ENCODE measurements at places on chromosomes 1 and 21.

DNA sequence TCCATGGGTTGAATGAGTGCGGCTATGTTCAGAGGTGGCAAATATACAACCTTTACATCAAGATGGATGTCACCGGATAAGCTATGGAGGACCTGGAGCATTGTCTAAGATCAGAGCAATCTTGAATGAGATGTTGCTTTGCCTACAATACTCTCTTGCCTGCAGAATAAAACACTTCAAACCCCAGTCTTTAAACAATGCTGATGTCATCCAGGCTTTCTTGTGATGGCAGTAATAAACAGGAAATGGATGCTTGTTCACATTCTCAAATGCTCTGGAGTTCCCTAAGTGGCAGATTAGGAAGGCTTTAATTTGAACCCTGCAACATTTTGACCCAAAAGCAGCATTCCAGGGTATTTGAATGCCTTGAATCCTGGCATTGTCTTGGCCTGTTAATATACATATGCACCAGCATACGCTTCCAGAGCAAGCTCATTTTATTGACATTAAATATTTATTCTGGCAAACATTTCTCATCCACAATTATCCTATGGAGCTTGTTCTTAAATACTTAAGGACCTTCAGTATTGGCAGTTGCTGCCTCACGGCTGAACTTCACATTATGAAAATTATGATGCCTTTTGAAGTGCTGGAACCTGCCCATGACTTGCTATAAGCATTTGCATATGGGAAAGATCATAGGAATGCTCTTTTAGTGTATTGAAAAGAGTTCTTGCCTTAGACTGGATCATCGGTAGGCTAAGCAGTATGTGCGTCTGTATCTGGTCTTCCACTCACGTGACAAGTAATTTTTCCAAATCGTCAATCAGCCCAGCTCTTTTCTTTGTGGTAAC lies 422.7 kb downstream of the SIPA1L2 start:
- DNase-seq = no peak

DNA sequence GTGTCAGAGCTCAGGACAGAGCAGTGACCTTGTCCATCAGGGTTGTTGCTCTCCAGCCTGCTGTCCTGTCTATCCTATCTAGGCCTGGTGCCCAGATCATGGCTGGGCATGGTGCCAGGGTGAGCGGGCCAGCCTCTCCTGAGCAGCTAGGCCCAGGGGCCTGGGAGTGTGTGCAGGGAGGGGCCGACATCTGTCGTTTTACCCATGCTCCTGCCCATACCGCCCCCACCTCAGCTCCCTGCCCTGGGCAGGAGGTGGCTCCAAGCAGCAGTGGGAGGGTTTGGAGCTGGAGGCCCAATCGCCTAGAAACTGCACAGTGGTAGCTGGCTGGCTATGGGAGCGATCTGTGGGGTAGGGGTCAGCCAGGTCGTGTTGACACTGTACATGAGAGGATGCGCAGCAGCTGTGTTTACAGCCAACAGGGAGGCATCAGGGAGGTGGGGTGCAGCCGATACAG lies 6.5 kb downstream of the INSRR start:
- no peak for DNase-seq

DNA sequence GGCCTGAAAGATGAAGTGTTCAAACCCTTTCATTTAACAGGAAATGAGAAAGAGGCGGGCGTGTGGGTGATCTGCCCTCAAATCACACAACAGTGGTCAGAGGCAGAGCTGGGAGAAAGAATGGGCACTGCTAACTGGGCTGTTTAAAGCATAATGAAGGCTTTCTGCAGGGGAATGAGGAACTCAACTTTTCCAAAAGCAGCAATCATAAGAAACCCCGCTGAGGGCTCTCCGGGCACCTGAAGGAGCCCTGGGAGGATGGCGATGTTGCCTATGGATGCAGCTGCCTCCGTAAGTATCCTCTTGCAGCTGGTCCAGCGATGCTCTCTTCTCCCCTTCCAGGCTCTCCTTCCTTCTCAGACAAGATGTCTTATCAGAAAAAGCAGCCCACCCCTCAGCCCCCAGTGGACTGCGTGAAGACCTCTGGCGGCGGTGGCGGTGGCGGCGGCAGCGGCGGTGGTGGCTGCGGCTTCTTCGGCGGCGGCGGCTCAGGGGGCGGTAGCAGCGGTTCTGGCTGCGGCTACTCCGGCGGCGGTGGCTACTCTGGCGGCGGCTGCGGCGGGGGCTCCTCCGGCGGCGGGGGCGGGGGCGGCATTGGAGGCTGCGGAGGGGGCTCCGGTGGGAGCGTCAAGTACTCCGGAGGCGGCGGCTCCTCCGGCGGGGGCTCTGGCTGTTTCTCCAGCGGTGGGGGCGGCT lies 1.2 kb downstream of the LORICRIN start:
- DNase-seq = no peak

DNA sequence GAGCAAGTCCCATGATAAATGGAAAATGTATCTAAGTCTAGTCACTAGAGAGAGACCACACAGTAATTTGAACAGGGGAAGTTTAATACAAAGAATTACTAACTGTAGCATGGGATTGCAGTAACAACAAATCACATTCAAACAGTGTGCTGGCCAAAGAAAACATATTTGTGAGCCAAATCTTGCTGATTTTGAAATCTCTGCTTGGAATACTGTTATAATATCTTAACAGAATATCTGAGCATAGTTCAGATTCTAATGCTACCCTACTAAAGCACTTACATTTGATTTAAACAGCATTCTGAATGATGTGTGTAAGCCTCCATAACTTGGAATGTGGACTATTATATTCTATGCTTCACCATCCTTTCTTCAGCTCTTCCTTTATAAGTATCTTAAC lies 270.0 kb upstream of the BRINP3 start:
- no peak for DNase-seq

DNA sequence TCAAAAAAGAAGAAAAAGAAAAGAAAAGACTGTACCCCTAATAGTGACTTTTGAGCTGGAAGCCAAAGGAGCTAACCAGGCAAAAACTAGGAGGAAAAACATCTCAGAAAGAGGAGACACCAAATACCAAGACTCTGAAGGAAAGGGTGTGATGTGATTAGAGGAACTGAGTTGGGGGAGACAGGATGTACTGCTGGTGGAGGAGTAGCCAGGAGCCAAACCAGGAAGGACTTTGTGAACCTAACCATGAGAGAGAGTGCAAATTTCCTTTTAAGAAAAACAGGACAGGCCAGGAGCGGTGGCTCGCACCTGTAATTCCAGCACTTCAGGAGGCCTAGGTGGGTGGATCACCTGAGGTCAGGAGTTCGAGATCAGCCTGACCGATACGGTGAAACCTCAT lies 4.1 kb upstream of the RBP7 start:
- DNase-seq = no peak

- DNase-seq = no peak
These were observed 130.8 kb downstream of the ZBTB18 start for GRCh38 chr1:244181867-244182266.

DNA sequence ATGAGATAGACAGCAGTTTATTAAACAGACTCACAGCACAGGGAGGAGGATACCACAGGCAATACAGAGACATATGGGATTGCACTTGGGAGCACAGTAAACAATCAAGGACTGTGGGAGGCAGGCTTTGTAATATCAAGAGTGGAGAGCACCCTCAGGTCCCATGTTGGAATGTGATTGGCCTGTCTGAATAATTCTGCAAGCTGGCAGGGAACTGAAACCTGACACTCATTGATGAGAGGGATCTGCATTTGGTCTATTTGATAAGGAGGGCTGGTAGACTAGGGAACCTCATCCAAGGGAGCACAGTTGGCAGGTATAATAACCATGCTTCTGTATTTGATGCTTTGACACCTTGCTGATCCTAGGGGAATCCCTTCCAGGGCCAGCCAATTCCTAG lies 69.9 kb upstream of the PRMT6 start:
- DNase-seq = no peak
